Hypothalamus (tissue), 51 donors: ENCODE measurements at places on chromosomes 7 and 10.

- DNase-seq = no peak
Observed at GRCh38 chr7:40885503-40885902, 750.7 kb downstream of the SUGCT start.

GRCh38 chr7:15461576-15461975 lies 100.2 kb downstream of the AGMO start:
- no peak for DNase-seq

- DNase-seq = no peak
Observed at GRCh38 chr7:36943591-36944435, 219.5 kb upstream of the AOAH start.

- DNase-seq = no peak
Observed at GRCh38 chr10:88843171-88843570, 8.5 kb downstream of the ANKRD22 start.

DNA sequence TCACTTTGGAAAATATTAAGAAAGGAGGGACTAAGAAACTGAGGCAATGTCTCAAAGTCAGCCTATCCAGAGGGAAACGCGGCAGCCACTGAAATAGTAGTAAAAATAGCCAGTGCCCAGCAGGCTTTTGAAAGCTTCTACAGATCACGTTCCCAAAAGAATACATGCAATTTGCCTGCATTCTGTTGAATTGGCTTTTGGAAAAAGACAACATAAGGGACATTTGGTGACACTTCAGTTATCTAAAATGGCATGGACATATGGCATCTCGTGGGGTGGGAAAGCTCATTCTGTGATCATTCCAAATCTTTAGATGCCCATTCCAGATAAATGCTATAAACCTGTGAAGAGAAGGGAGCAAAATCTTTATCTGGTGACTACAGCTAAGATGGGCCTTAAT lies 82.8 kb upstream of the PDE1C start:
- DNase-seq = no peak

DNA sequence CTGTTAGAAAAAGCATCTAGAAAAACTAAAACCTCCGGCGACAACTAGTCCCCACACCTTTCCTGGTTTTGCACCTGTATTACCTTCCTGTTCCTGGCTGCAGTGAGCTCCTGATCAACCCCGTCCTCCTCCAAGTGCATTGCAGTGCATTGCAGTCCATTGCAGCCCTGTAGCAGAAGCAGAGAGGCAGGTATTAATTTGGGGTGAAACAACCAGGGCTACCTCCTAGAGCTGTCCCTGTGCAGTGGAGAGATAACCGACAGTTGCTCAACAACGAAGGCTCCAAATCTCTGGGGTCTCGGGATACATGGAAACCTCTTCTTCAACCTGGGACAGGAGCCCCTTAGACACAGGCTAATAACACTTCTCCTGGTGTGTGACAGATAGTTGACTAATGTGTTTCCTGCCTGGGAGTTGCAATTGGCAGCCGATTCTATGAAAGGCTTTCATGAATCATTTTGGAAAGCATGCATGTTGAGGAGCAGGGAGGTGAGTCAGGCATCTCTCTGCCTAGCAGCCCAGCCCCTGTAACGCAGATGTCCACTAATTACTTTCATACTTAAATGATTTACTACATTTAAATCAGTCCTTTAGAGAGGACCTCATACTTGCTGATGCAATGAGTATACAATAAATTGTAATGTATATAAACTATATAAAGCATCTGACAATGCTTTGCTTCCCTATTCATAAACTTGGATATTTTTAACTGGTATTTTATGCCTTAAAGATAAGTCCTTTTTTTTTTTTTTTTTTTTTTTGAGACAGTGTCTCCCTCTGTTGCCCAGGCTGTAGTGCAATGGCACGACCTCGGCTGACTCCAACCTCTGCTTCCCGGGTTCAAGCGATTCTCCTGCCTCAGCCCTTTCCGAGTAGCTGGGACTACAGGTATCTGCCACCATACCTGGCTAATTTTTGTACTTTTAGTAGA lies 59.0 kb downstream of the PRR15 start:
- no peak for DNase-seq

DNA sequence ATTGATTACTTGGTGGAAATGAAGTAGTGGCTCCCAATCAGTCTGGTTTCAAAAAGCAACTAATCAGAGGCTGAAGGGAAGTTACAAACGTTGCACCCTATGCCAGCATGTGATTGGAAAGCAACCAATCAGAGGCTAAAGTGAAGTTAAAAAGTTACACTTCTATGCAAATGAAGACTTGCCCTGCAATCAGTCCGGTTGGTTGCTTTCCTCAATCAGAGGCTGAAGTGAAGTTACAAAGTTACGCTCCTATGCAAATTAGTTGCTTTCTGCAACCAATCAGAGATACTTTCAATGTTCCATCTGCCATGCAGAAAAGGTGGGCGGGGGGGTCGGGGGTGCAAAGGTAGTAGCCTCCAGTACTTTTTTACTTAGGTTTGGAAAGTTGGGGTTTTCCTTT lies 1077.1 kb downstream of the TYW1 start:
- DNase-seq = no peak

GRCh38 chr10:67005981-67006380 lies 80.1 kb downstream of the LRRTM3 start:
- DNase-seq = no peak

DNA sequence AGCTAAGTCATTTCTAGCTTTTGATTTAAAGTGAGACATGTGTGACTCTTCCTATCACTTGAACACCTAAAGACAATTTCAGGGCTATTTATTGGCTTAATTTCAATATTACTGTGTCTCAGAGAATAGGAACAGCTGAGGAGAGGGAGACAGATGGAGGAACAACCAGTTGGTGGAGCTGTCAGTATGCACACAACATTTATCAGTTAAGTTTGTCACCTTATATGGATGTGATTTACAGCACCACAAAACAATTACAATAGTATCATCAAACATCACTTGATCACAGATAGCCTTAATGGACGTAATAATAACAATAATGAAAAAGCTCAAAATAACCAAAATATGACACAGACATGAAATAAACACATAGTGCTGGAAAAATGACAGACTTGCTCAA lies 129.6 kb downstream of the NPSR1 start:
- DNase-seq = no peak

DNA sequence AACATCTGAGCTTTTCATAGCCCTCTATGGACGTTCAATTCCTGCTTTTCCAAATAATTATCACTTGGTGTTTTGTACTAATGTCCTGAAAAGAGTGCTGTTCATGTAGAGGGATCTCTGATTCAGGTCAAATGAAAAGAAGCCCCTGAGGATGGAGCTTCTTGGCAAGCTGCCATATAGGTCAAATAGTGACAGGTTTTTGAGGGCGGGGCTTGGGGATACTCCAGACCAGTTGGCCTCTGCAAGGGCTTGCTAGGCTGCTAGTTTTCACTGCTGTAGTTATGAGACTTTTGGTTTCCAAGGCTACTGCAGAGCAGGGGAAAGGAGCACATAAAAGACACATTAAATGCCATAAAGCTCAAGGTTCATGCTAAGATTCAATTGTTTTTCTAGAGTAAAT lies 257.2 kb upstream of the CACNA2D1 start:
- no peak for DNase-seq

DNA sequence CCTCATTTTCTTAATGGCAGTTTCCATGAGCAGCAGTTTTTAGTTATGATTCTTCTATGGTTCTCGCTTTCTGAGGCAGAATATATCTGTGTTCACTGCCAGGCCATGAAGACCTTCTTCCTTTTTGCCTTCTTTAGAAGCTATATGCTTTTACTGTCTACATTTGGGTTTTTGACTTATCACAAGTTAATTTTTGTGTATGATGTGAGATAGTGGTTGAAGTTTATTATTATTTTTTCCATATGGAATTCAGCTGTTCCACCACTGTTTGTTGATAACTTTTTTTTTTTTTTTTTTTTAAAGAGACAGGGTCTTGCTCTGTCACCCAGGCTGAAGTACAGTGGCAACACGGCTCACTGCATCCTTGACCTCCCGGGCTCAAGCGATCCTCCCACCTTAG lies 44.5 kb downstream of the INPP5A start:
- no peak for DNase-seq

GRCh38 chr7:152520861-152521302 lies 85.1 kb upstream of the KMT2C start:
- DNase-seq = no peak

DNA sequence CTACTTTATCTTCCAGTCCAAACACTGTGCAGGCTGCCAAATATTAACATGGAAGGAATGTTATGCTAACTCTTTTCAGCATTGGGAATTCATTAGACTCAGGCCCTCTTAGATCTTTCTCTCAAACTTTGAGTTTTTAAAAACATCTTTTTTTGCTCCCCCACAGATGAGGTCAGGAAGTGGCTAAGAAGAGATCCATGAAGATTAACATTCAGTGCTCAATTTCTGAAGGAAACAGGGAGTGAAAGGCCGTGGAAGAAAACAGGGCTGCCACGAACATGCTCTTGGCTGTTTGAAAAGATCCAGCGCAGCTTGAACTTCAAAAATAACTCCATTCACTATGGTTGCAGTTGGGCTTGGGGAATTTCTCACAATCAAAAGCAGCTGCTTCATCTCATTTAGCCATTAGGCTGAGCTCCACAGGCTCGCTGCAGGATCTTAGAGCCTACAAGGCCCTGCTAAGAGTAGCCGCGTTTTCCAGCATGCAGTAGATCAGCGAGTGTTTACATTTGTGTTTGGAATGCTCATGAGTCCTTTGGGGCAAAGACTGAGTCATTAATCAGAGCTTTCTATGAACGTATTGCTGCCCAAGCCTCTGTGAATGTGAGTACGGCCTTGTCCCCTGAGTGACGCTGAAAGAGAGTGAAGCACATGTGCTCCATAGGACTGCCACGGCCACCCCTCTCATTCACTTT lies 41.2 kb upstream of the TNS3 start:
- DNase-seq = no peak

DNA sequence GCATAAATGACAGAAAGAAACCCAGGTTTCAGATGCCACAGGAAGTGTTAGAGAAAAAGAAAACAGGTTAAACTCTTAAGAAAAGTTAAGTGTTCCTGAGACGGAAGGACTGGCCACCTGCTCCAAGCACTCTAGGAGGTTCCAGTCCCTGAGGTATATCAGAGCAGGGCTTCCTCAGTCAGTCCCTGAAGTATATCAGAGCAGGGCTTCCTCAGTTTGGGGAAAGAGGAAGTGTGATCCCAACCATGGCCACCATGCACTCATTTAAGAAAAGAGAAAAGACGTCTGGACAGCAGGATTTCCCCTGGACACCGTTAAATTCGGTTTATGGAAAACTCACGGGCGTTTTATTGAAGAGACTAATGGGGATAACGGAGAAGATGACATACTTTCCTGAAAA lies 133.4 kb upstream of the PFKP start:
- DNase-seq = no peak

- no peak for DNase-seq
Observed at GRCh38 chr7:74023786-74024185, 4.2 kb upstream of the ELN start.

DNA sequence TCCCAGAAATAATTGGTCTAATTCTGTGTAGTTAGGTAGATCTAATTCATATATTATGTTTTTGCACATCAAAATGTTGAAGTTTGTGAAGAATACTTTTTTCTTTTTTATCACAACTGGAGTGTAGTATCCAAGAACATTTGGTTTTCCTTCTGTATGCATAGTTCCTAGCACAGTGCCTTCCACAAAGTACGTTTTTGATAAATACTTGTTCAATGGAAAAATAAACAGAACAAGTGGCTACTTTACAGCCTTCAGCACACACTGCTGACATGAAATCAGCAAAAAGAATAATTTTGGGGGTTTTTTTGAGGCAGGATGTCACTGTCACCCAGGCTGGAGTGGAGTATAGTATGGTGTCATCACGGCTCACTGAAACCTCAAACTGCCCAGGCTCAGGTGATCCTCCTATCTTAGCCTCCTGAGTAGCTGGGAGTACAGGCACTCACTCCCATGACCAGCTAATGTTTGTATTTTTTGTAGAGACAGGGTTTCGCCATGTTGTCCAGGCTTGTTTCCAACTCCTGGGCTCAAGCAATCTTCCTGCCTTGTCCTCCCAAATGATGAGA lies 27.9 kb downstream of the TARP start:
- DNase-seq = no peak

DNA sequence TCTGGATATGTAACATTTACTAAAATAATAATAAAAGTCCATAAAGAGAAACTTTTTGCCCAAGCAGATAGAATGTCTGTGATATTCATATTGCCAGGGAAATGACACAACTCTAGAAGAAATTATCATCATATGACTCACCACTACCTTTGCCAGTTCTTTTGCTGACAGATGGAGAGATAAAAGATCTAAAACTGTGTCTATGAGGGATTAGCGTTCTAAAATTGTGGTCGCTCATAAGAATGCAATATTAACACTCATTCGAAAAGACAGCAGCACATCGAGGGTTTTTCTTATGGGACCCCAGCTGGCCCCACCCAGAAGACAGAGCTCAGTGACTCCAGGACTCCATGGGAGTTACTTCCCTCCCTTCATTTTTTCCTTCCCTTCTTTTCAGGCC lies 16.6 kb upstream of the LANCL2 start:
- DNase-seq = no peak

GRCh38 chr7:31734456-31734855 lies 47.4 kb downstream of the PPP1R17 start:
- no peak for DNase-seq

GRCh38 chr7:25187932-25188331 lies 40.4 kb downstream of the NPVF start:
- DNase-seq = no peak

- no peak for DNase-seq
Observed at GRCh38 chr10:29026065-29026797, 262.6 kb upstream of the LYZL1 start.

- no peak for DNase-seq
Observed at GRCh38 chr7:88105231-88105630, 114.6 kb downstream of the SRI start.

- DNase-seq = no peak
Observed at GRCh38 chr7:139094030-139094429, 15.5 kb downstream of the ZC3HAV1 start.

- DNase-seq = no peak
Observed at GRCh38 chr7:74032191-74032490, 4.2 kb downstream of the ELN start.

GRCh38 chr10:89861584-89862301 lies 160.4 kb downstream of the KIF20B start:
- no peak for DNase-seq

DNA sequence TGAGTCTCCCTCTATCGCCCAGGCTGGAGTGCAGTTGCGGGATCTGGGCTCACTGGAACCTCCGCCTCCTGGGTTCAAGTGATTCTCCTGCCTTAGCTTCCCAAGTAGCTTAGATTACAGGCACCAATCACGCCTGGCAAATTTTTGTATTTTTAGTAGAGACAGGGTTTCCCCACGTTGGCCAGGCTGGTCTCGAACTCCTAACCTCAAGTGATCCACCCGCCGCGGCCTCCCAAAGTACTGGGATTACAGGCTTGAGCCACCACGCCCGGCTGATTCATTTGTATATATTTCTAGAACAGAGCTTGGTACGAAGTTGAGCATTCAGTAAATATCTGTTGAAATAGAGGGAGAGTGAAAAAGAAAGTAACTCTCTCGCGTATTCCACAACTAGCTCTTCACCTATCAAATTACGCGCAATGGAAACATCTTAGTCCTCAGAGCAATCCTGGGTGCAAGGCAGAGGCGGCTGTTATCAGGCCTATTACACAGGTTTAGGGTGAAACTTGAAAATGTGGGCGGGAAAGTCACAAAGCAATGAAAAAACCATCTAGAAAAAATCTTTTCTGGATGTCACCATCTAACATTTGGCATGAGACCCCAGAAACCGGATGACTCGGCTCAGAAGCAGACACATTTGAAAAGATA lies 707 bp upstream of the GHITM start:
- DNase-seq = no peak
